ENCODE measurements at places on chromosomes 16 and 17.

DNA sequence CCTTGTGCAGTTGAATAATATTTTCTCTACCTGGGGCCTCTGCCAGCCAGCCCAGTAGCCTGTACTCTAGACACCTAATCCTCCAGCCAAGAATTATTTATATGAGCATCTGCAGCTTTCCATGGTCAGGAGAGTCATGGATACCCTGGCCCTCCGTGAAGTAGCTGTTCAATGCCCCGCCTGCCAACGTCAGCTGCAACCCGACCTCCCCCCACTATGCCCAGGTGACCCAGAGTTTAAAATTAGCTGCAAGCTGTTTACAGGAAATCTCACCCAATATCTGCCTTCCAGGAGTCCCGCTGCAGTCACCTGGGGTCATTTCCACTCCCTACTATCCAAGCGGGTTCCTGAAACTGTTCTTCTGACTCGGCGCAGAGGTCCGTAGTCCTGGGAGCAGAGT lies 12.3 kb downstream of the SDR42E2 start:
- no peak for DNase-seq

GRCh38 chr16:77660311-77660710 lies 62.0 kb upstream of the NUDT7 start:
- no peak for DNase-seq

- no peak for DNase-seq
Observed at GRCh38 chr16:2786061-2786825, 1.1 kb downstream of the PRSS33 start.

DNA sequence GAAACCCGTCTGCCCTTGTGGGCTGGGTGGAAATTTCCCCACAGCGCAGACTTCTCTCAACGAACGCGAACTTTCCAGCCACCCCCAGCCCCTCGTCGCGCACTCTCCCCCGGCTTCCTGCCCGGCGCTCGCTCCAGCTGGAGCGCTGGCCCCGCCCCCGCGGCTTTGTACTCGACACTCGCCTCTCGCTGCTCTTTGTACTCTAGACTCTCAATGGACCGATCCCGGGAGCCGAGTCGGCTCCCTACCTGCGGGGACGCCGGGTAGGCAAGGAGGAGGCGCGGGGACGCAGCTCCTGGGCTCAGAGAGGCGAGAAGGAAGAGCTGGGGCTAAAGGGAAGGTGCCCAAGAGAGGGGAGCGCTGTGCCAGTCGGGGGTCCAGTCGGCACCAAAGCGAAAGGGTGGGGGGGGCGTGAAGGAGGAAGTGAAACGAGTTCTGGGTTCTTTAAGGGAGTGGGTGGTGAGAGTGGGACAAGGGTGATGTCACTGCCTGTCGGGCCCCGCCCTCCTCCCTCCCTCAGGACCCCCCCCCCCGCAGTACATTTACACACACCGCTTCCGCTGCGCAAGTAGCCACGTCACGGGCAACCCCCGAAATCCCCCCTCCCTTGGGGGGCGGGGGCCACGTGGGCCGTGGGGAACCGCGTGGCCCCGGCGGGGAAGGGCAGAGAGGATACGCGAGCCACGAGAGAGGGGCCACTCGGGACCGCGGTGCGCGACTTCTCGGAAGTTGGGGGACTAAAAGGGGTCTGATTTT lies 9.7 kb downstream of the KDM6B start:
- DNase-seq: peak; percentile 86

DNA sequence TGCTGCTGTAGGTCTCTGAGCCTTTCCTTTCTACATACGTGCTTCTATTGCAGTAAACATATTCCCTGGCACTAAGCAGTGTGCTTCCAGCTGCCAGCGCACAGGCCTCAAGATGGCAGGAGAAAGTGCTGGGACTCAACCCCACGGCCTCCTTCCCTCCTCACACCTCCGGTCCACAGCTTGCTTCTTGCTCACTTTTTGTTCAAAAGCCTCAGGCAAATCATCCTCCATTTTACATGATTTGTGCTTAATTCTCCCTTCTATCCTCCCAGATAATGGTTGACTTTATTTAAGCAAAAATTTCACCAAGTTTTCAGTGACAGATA lies 5.4 kb downstream of the CDK5R1 start:
- DNase-seq: no peak

- DNase-seq: no peak
Observed at GRCh38 chr17:29007860-29008455, 2.1 kb upstream of the SEZ6 start.

- no peak for DNase-seq
Observed at GRCh38 chr17:27817731-27818130, 17.4 kb upstream of the NOS2 start.

- DNase-seq: no peak
Observed at GRCh38 chr17:40563220-40564052, 1.8 kb downstream of the CCR7 start.

- no peak for DNase-seq
Observed at GRCh38 chr16:8310816-8311215, 279.5 kb downstream of the TMEM114 start.

DNA sequence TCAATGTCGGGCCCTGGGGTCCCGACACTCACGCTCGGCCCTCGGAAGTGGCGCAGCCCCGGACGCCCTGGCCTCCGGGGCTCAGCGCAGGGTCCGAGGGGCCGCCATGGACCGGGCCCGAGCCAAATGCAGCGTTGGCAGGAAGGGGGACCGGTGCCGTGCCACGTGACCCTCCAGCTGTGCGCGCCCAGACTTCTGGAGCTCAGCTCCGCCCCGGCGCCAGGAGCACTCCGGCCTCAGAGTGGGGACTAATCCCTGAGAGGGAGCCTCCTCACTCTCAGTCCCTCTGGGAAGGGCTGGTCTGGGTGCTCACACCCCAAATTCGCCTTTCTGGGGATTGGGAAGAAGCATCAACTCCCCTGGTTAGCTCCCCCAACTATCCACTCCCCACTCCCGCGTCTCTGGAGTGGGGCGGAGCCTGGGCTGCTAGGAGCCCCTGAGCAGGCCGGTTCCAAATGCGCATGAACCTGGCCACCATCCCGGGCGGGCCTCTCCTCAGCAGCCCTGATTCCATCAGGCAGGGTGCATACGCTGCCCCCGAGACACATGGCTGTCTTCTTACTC lies at the start of gene B3GNT9:
TSS of gene B3GNT9 (minus strand) at position 166 of the 564 bp plus-strand sequence. CDS start 513 bp downstream, outside the sequence.
- DNase-seq: peak; percentile 54

DNA sequence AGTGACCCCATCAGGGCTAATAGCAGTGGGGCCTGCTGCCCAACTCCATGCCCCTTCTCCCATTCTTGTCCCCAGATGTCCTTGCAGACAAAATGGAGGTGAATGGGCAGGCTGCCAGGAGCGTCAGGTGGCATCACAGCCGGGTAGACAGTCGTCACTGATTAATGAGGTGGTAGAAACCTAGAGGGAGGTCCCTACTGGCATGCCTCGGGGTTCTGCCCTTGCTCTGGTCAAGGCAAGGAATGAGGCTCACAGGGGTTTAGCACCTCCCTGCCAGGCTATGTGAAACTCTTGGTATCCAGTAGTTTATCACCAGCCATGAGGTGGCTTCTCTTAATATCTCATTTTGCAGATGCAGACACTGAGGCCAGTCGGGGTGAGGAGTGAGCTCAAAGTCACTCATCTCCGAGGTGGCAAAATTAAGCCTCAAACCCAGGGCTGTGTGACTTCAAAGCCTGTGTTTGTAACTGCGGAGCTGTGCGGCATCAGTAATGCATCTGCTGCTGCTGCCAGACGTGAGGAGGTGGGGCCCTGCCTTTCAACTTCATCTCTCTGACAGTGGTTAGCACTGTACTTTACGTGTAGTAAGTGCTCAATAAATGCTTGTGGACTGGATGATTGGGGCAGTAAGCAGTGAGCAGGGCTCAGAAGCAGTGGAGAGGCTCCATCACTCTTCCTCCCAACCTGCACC lies 21.3 kb downstream of the RAI1 start:
- no peak for DNase-seq

- DNase-seq: no peak
Observed at GRCh38 chr17:17757956-17758845, 76.9 kb downstream of the RAI1 start.

- DNase-seq: no peak
Observed at GRCh38 chr17:48347177-48347576, 82.8 kb downstream of the SKAP1 start.

DNA sequence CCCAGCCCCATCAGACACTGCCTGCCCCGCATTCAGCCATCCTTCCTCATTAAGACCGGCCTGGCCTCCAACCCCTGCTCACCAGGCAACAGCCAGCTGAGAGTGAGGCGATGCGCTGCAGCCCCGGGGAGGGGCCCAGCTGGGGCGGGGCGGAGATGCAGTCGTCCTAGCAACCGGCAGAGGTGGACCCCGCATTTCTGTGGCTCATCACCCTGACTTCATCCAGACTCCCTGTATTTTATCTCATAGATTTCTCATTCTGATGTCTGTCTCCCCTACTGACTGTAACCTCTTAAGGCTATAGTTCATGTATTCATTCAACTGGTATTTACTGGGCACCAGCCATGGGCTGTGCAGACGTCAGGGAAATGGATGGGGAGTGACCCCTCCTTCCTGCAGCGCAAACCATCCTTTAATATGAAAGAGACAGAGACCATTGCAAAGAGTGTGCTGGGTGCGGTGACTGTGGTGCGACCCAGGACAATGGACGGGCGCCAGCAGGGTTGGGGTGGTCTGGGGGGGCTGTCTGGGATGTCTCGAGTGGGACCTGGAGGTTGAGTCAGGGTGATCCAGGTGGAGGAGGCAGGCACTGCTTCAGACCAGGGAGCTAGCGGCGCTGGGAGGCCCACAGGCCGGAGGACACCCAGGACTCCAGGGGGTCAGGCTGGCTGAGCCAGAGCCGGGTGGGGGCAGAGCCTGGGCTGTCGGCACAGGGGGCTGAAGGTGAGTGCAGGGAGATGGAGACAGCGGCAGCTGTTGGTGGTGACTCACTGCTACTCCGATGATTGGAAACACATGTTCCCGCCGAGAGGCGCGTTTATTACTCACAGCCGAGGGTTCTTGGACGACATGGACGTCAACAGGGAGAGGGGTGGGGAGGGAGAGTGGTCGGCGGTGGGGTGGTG lies 10.5 kb upstream of the TIMP2 start:
- no peak for DNase-seq

DNA sequence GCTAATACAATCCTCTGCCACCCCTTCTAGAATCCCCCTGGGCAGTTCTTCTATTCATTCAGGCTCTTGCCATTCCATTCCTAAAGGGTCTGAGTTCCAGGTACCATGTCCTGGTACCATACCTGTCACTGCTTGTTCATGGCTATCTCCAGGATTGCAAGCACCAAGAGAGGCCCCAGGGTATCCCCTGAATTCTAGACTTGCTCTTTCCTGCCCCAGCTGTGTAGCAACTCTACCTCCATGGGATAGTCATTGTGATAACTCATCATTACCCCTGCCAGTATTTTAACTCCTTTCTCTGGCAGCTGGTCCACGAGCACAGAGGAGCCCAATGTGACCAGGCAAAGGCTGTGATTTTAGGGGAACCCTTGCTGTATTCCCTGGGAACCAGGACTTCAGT lies 143.7 kb upstream of the CDH5 start:
- DNase-seq: no peak

- DNase-seq: no peak
Observed at GRCh38 chr17:8161289-8162232, 1.2 kb downstream of the VAMP2 start.

- DNase-seq: no peak
Observed at GRCh38 chr16:89938175-89938885, 10.2 kb upstream of the DEF8 start.

GRCh38 chr16:64865069-64865696 lies 256.7 kb downstream of the CDH11 start:
- DNase-seq: no peak
